Activated naive CD4-positive, alpha-beta T cell treated with anti-CD3 and anti-CD28 coated beads, Interleukin-2, amount 50 U/mL, for 72 hours (primary cell): ENCODE measurements at places on chromosomes 3 and 15. TPM values are rescaled to one million over a fixed set of nuclear protein-coding genes. Genes with fewer than 3 reads are reported as not detected.

GRCh38 chr3:38645076-38645475 lies 4.4 kb downstream of the SCN5A start:
- peak; percentile 16 for DNase-seq

- no peak for DNase-seq
These were observed 107.0 kb upstream of the SPRED1 start for GRCh38 chr15:38145651-38146111.

GRCh38 chr3:25663347-25663868 lies 1.3 kb downstream of the TOP2B start:
- DNase-seq = no peak

- DNase-seq = peak; percentile 37
These were observed 128.2 kb upstream of the MEF2A start for GRCh38 chr15:99437315-99438223.

GRCh38 chr15:92115834-92116233 lies 262.3 kb downstream of the SLCO3A1 start:
- DNase-seq = no peak

DNA sequence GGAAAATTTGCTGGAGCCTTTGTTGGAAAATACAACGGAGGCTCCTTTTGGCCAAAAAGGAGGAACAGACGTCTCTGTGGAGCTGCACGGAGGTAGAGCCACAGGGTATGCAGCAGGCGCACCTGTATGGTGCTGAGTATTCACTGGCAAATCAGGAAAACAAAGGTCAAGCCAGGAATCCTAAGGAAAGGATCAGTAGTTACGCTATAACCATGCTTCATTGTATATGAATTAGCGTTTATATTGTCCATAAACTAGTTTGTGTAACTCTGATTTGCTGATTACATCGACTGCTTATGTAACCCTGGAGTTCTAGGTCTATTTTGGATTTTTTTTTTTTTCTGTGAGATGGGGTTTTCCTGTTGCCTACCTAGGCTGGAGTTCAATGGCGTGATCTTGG lies 45.4 kb downstream of the LPP start:
- DNase-seq = no peak

DNA sequence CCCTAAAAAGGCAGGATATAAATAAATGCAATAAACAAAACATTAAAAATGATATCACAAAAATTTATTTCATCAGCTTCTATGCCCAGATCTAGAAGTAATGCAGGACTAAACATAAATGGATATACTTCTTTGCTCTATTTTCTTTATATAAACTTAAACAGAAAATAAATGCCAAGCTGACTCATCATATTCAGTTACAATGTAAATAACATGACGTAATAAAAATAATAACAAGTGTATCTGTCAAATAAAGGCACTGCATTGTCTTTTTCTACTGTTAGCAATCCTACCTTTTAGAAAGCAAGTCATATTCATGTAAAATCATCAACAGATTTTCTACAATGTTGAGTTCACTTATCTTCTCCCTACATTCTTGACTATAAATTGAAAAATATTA lies 61.6 kb downstream of the NEK10 start:
- DNase-seq = no peak

DNA sequence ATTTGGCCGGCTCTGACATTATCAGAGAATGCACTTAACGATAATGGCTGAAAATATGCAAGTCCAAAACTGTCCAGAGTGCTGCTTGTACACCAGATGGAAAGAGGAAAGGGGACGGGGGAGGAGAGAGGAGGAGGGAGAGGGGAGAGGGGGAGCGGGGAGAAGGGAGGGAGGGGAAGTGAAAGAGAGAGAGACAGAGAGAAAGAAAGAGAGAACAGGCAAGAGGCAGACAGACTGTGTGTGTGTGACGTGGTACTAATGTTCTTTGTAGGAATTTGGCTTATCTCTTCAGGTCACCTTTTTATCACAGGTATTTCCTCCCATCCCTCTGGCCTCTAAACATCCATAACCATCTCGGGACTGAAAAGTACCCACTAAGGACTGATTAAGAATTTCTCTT lies 75.1 kb upstream of the LMOD3 start:
- DNase-seq = no peak

DNA sequence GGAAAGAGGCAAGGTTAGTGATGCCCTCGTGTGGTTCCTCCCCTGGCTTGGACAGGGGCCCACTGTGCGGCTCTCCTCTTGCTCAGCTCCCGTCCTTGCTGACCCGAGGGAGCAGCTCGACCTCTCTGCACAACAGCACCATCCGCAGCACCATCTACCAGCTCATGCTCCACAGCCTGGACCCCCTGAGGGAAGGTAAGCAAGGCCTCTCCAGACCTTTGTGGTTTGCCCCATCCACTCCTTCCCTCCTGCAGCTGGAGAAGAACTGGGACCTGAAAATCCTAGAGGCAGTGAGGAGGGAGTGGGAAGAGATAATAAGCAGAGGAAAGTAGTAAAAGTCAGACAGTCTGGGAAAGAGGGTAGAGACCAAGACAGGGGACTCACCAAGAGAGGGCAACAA lies 17.8 kb downstream of the SLC24A1 start:
- no peak for DNase-seq

GRCh38 chr3:158103887-158104327 lies 2.3 kb downstream of the SHOX2 start:
- DNase-seq = no peak

DNA sequence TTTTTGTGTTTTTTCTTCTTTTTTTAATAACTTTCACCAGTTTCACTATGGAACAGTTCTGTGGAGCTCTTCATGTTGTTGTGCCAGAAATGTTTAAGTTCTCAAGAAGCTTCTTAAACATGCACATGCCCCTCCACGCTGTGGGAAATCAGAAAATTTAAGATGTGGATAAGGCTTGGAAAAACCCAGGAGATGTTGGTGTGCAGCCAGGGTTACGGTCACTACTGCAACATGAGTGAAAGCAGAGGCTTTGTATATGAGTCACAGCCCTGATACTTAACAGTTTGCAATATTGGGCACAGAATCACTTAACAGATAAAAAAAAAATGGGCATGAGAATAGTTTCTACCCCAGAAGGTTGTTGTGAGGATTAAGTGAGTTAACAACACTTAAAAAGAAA lies 399.9 kb downstream of the LRTM1 start:
- DNase-seq = no peak

- no peak for DNase-seq
These were observed 96.9 kb upstream of the UBP1 start for GRCh38 chr3:33537133-33537532.

GRCh38 chr3:176514297-176514696 lies 683.0 kb downstream of the TBL1XR1 start:
- DNase-seq = peak; percentile 29

DNA sequence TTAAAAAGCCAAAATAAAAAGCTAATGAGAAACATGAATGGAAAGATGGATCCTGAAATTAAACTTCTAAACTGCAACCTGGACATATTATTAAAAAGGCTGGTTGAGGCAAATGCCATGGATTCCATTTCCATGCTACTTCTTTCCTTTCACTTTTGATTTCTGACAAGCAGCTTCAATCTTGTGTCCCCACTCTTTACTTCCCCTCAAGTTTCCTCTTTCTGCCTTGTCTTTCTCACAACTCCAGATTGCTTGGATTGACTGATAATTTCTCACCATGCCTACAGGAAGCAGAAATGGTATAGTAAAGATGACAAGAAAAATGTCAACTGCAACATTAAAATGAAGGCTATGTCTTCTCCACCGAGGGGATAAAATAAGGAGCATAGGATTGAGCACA lies 1136.7 kb downstream of the TUSC7 start:
- no peak for DNase-seq

DNA sequence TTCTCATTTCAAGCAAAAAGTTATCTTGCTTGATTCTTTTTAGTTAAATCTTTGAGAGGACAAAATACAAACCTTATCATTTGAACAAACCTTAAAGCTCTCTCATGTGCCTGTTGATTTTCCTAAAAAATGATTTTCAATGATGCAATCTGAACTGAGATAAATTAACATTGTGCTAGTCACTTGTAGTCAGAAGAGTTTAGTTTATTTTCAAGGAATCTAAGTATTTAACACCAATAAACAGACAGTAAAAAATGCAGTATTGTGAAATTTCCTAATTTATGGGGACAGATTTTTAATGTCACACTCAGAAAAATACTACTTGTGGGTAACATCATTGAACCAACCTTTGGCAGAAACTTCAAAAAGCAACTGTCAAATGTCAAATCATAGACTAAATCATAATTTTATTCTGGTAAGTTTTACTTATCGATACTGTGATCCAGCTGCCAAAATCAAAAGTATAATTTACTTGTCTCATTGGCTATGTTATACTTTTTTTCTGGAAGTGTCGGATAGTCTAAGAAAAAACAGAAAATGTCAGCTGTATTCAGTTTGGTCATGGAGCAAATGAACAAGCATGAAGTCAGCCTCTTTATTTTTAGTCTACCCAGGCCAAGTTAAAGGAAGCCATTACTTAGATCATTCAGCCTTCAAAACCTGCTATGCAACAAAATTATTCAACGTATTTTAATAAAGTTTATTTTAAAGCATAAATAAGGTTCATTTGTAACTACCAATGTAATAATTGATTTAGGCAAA lies 52.4 kb upstream of the FNDC3B start:
- no peak for DNase-seq

DNA sequence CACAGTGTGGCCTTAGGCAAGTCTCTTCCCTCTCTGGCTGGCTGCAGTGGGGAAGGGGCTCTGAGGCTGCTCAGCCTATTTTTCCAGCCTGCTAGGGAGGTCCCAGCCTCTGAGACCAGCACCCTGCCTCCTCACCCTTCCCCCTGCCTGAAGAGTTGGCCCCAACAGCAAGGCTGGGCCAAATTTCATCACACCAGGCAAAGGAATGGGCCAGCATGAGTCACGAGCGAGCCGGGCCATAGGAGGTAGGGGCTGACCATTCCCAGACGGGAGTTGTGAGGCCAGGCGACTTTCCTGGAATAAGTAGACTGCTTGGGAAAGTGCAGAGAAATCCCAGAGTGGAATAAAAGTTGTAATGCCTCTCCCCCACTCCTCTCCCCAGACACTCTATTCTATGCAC lies 5.7 kb upstream of the FBLN2 start:
- no peak for DNase-seq

- no peak for DNase-seq
These were observed 465.9 kb upstream of the TGFBR2 start for GRCh38 chr3:30140356-30141075.

DNA sequence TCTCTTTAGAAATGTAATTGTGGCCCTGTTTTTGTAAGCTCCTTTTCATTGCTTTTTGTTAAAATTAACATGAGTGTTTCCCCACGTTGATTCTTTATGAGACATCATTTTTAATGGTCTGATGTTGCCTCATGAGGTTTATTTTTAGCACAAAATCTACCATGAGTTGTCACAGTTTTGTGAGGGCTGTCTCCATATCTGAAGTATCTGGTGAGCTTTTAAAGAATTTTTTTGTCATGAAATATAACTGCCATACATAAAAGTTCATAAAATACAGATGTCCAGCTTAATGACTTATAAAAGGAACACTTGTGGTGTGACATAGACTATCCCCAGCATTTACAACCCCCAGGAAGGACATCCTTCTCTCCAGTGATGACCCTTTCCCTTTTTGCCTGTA lies 34.3 kb upstream of the CEMIP start:
- DNase-seq = no peak

DNA sequence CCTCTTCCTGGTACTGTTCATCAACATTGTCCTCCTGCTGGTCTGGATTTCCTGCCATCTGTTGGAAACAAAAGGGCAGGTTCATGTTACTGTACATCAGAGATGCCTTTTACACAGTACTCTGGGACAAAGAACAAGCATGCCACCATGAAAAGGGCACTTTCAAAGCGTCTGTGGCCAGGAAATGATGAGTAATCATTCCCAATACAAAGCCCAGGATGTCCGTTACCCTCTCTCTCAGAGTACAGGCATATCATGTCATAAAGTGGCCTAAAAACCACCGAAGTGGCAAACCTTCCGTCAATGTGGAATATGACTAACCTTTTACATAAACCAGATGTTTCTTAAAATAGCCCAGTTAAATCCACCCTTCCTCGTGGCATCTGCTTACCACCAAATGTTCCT lies 71.2 kb downstream of the GOLIM4 start:
- peak; percentile 5 for DNase-seq

GRCh38 chr15:70954171-70954570 lies 61.5 kb downstream of the LRRC49 start:
- DNase-seq = no peak

DNA sequence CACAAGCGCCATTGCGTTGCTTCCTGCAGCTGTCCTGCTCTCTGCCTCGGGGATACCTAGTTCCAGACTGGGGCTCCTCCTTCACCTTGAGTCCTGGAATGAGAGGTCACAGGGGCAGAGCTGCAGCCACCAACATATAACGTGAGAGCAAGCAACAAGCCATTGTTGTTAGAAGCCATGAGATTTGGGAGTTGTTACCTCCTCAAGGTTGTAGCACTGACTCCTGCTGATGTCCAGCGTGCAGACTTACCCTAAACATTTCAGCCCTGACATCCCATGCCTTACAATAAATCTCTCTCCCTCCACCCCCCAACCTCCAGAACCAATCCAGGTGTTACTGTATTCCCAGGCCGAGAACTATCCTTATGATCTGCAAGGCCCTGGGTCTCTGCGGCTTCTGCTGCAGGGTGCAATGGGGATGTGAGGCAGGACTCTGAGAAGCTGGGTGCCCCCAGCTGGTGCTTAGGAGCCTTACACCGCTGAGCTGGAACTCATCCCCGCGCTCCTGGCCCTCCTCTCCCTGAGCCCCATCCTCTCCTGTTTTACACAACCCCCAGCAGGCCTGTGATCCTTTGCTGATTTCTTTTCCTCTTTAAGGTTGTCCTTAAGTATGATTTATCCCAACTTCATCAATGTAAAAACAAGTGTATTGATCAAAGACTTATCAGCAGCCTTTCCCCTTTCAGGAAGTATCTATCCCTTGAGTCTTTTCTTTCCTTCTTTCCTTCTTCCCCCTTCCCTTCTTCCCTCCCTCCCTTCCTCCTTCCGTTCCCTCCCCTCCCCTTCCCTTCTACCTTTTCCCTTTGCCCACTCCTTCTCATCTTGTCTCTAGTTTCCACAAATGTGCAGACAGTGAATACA lies 84.2 kb upstream of the ABHD2 start:
- no peak for DNase-seq

- DNase-seq = no peak
These were observed 17.2 kb downstream of the TUBGCP5 start for GRCh38 chr15:23022156-23022555.

DNA sequence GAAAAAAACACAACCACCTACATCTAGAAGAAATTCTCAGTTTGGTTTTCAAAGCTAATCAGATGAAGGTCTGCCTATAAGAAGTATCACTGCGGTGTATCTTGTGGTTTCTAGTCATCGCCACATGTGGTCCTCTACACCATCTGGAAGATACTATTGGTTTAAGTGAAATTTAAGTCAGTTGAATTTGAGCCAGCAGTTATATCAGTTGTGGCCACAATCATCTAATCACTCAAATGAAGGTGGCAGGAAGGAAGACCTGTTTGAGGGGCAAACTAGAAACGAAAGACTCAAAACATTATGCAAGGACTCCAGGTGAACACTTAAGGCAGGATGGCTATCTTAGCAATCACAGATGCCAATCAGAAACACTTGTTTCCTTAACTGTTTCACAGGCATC lies 48.7 kb downstream of the ETV5 start:
- DNase-seq = no peak

The CCDC39 gene
- 0.09 TPM for total RNA-seq

The AADAC gene
- total RNA-seq = not detected

The SCN11A gene
- 0.21 TPM for total RNA-seq

The ASB14 gene
- not detected for total RNA-seq

The HRG gene
- not detected for total RNA-seq

The OXSR1 gene
- total RNA-seq = 58.3 TPM

The LEKR1 gene
- total RNA-seq = 1.1 TPM

The CSK gene
- 231 TPM for total RNA-seq

The MITF gene
- not detected for total RNA-seq

The REC114 gene
- not detected for total RNA-seq
